Brain microvascular endothelial cell (primary cell): ENCODE measurements at places on chromosomes 12 and 14.

DNA sequence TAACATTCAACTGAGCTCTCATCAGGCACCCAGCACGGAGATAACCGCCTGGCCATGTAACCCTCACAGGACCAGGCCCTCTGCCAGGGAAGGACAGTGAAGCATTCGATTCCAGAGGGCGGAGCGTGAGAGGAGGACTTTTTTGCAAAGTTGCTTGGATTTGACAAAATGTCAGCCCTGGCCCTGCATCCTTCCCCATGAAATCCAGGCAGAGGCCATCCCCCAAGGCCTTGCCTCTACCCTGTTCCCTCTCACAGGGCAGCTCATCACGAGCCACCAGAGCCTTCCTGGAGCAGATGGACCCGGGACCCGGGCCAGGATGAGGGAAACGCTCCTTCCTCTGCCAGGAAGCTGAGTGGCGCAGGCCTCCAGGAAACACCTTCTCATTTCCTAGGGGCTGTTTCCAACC lies 17.0 kb downstream of the CAMKK2 start:
- no peak for DNase-seq

DNA sequence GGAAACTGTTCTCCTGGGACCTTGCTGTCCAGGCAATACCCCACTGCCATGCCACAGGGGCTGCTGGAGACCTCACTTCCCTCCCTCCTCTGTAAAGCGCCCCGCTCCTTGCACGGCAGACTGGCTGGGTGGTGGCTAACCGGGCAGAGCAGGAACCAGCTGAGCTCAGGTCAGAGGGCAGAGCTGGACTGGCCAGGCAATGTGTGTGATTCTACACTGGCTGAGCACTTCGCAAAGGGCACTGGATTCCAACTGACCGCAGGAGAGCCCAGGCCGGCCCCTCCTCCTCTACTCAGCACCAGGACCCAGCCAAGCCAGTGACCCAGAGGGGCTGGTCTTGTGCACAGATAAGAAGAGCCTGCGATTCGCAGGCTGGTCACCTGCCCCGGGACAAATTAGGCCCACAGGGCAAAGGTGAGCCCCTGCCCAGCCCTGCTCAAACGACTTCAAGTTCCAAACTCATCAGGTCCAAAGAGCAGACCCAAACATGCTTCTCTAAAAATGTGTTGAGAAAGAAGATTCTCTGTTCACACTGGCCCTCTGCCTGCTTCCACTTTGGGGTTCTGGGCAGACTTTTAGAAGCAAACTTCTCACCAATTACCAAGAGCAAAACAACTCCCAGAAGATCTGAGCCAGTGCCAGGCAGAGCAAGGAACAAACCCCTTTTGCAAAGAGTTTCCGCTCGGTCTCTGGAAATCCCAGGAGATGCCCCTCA lies 54.9 kb upstream of the DIO3 start:
- no peak for DNase-seq

DNA sequence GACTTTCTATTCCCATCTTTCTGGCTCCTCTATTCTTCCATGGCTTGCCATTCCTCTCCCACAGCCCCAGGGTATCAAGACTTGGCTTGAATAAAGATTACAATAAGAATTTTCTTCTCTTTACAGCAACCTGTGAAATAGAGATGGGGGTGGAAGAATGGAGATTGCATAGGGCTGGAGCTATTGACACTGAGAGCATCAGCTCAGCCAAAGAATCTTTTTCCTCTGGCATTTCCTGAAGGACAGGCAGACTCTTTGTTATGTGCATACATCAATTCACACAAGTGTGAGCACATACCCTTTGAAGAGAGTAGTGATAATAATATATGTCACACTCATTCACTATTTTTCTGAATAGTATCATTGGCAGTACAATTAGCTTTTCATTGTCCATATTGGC lies 4.7 kb downstream of the RNASE11 start:
- DNase-seq: no peak

GRCh38 chr12:3236345-3237187 lies 159.4 kb downstream of the TSPAN9 start:
- peak; percentile 82 for DNase-seq

- no peak for DNase-seq
These were observed 80.7 kb downstream of the NTF3 start for GRCh38 chr12:5512601-5512970.

GRCh38 chr14:53549956-53550355 lies 396.8 kb upstream of the DDHD1 start:
- no peak for DNase-seq

DNA sequence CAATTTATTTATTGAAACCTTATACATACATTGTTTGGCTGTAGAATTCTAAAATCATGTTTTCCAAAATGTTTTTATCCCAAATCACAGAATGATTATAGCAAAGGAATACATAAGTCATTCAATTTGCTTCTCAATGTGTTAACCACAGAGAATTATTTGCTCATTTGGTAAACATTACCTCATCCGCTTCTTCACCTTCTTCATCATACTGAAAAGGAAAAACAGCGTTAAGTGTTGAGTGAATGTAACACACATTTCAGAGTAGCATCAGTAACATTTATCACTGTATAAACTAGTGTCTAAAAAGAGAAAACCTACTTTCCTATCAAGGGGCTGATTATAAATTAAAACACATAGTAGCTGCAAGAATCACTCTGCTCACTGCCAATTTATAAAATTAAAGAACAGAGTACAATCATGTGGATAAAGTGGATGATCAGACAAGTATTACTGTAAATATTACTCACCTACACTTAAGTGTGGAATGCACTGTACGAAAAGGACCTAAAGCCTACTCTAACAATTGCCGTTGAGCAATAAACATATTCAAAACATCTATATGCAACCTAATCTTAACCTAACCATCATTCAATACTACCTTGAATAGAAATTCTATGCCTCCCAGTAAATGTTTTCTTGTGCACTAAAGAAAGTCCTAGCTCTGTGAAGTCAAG lies 18.1 kb upstream of the PHLDA1 start:
- DNase-seq: no peak

- DNase-seq: no peak
These were observed 103.3 kb downstream of the PELI2 start for GRCh38 chr14:56221382-56222128.
